ENCODE measurements at places on chromosomes 1 and 21.

DNA sequence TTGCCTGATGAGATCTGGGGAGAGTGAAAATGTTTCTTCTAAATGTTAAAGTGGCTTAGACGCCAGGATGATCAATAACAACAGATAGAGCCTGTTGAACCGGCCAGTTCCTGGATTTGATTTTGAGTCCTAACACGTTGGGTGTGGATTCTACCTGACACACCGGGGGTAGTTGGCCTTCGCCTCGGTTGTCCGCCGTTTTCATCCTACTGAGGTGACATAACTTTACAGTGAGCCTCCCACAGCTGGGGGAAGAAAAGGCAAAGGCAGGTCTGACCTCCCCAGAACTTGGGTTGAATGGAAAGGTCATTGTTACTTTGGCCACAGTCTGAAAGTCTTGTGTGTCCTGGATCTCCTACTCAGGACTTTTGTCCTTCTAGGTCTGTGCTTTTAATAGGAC lies 1.1 kb downstream of the PGD start:
- DNase-seq, result no peak

DNA sequence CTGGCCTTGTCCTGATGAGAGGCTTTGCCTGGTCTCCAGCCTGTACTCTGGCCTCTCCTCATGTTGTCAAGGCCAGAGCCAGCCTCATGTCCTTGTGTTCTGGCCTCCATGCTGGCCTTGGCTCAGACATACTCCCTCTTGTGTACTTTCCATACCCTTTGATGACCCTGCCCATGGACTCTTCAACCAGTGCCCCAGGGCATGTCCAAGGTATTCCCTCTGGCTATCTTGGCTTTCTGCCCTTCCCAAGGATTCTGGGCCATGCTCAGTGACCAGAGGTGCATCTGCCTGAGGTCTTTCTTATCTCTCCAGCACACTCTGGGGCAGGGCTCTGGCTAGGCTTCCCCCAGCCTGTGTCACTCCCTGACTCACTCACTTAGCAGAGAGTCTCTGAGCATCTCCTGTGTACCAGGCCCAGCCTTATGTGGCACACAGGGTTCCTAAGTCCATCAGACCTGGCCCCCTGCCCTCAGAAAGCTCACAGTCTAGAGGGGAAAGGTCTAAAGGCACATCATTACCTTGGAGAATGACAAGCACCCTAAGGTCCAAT lies 141.4 kb upstream of the GRIK3 start:
- no peak for DNase-seq

DNA sequence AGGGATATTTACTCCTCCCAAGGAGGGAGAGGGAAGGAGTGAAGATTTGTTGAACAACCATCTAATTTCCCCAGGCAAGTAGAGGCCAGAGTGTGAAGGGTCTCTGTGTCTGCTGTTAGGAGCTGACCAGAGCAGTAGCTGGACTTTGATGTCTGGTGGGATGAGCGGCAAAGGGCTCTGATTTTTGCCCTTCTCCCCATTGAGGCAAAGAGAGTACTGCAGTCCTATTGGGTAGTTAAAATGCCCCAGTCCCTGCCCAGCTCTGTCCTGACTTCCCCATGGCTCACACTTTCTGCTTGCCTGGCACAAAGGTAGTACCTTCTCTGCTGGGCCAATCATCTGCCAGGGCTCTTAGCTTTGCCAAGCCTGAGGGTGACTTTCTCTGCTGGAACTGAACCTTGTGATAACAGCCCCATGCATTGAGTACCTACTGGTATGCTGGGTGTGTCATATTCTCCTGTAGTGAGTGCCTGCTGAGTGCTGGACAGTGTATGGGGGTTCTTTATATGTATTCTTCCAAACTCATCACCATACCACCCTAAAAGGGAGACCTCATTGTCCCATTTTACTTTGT lies 64.0 kb upstream of the SELENON start:
- no peak for DNase-seq

GRCh38 chr21:36479415-36480402 lies at the start of gene CLDN14:
Gene CLDN14 (minus strand): TSS chr21:36480122. CDS start chr21:36461695, 18,427 bp downstream.
- no peak for DNase-seq

DNA sequence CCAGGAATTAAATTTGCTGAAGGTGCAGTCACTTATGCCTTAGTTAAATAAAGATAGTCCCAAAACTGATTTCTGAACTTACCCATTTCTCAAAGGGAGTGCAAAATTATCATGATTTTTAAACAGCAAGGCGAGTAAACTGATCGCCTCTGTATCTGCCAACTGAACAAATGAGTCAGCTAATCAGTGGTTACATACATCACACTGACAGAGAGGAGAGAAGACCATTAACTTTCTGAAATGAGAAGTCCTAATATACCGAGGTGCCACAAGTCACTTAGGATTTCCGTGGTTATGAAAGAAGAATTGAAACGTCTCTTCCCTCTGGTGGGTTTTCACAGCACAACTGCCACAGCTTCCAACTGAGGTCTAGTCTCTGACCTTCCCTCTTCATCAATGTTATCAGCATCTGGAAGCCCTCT lies 400.7 kb downstream of the SMYD3 start:
- peak; percentile 88 for DNase-seq

DNA sequence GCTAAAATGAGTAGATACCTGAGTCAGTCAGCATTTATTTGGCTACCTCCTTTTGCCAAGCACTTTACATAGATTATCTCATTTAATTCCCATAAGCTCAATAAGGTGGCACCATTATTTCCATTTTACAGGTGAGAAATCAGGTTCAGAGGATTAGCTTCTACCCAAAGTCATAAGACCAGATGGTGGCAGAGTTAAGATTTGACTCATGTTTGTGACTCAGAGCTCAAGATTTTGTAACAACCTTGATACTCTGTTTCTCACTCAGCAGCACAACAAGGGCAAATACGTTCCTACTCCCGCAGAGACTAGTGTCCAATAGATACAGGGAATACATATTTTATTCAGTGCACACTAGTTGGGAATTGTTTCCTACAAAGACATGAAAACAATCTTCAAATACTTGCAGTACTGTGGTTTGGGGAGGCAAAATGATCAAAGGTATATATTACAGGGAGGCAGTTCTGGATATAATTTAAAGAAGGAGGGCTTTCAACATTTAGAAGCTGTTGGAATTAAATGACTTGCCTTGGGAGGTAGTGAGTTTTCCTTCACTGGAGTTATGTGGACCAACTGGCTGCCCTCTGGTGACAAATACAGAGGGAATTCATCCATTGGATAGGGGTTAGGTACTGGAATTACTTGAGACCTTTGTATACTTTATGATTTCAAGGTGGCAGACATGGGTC lies 3.6 kb downstream of the LEPR start:
- no peak for DNase-seq

DNA sequence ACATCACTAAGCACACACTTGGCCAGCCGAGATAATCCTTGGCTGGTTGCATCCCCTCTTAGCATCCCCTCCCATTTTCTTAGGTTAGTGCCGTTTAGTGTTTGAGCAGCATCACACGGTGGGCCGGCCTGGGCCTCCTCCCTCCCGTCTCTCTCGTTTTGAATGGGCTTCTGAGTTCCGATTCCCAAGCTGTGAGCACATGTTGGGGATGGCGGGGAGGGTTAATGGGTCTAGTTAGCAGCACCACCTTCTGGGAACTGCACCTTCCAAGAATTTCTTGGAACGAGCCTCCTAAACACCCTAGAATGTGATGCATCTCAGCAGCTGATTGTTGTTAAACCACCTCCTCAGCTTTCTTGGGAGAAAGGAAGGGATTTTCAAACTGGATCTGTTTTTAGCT lies 73.3 kb downstream of the CNIH3 start:
- no peak for DNase-seq

GRCh38 chr1:192941722-192942411 lies 117.3 kb downstream of the UCHL5 start:
- DNase-seq, result no peak

DNA sequence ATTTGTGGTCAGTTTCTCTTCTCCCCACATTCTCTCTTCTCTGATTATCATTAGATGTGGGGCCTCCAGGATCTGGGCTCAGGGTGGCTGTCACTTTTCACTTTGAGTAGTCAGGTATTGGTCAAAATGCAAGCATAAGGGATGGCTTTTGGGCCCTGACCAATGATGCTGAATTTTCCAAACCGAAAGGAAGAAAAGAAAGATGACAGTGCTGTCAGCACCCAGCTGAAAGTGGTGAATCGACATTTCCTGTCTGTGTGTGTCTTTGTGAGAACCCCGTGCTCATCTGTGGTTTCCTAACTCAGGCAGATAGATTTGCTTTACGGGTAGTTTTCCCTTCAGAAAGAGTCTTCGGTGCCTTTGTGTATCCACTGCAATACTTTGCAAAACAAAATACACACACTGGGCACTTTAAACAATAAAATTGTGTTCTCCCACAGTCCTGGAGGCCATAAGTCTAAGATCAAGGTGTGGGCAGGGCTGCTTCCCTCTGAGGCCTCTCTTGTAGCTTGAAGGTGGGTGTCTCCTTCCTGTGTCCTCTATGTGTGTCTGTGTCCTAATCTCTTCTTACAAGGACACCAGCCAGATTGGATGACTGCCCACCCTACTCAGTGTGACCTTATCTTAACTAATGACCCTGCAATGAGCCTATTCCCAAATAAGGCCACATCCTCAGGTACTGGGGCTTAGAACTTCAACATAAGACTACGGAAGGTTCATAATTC lies 274.8 kb upstream of the AJAP1 start:
- no peak for DNase-seq

GRCh38 chr1:45923343-45923742 lies 119.9 kb downstream of the MAST2 start:
- DNase-seq, result no peak

DNA sequence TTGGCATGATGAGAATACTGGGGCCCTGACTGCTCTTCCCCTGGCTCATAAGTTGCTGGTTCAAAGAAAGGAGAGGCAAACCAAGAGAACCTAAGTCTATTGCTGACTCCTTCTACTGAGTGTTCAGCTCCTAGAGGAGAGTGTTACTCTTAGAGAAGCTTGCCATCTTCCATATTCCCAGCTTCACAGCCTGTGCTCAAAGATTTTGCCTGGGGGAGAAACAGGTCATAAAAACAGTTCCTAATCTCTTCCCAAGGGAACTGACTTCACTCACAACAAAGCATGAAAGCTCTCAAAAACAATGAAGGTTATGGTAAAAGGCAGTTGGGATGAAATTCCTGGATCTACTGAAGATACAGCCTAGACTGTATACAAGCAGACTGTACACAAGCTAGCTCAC lies 37.1 kb downstream of the LRRC40 start:
- DNase-seq, result no peak

DNA sequence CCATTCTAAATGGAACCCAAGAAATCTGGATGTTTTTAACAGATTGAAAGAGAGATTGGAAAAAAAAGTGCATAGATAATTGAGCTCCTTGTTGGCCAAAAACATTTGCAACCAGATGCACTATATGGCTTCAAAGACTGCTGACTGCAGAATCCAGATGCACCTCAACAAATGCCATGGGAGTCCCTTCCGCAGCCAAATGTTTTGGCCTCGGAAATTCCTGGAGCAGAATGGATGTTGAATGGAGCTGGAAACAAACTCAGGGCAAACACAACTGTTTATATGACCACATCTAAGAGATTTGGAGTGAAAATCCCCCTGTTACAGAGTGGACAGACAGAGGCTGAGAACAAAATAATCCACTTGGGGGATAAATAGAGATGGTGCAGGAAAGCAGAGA lies 285.0 kb upstream of the NFIA start:
- no peak for DNase-seq

GRCh38 chr21:24367936-24368335 lies 1239.3 kb downstream of the MRPL39 start:
- DNase-seq, result no peak

- no peak for DNase-seq
These were observed 71.7 kb upstream of the TNFSF18 start for GRCh38 chr1:173122344-173122935.

- no peak for DNase-seq
These were observed 99.2 kb downstream of the C1orf21 start for GRCh38 chr1:184485751-184486723.

DNA sequence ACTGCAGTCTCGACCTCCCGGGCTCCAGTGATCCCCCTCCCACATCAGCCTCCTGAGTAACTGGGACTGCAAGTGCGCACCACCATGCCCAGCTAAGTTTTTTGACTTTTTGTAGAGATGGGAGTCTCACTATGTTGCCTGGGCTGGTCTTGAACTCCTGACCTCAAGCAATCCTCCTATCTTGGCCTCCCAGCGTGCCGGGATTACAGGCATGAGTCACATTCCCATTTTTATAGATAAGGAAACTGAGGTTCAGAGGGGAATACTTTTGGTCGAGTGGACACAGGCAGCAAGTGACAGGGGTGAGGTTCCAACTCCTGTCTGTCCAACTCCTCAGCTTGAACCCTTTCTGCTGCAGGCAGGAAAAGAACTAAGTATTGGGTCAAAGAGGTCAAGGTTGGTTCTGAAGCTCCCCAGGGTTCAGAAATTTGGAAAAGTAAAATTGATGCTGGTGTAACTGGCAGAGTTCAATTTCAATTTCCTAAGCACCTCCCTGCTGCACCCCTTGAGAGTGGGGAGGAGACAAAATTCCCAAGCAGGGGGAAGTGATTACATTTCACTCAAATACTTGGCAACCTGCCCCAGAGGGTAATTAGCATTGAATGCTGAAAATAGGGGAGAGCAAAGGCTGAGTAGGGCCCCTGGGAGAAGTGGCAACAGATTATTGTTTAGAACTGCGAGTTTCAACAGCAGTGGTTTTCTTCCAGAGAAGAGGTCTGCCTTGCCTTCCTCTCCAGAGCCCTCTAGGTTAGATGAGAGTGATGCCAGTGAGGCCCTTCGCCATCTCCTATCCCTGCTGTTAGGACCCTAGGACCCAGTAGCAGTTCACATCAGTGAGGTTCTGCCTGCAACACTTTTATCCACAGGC lies 17.5 kb upstream of the ALPL start:
- no peak for DNase-seq

DNA sequence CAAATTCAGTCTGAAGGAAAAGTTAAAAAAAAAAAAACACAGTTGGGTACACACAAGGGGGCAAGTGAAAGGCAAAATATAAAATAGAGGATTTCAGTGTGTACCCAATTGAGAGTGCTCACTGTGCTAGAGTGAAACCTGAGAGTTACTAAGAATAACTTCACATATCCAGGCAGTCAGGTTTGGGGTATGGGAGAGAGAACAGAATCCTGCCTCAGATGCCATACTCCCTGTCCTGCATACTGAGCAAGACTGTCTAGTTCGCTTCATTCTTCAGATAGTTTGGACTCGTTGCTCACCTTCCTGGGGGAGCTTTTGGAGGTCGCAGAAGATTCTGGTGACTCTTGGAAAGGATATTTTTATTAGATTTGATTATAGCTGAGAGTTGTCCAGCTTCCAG lies 20.4 kb downstream of the CEP85 start:
- DNase-seq, result no peak

Measured in Kasumi-1 (cell line).